ENCODE measurements at places on chromosomes 12 and 14. TPM values are rescaled to one million over a fixed set of nuclear protein-coding genes. Genes with fewer than 3 reads are reported as not detected.

The SLC22A17 gene
- total RNA-seq, result 8.1 TPM

The ARMH4 gene
- total RNA-seq, result 10.7 TPM

The GARIN6 gene
- not detected for total RNA-seq

The CCDC184 gene
- total RNA-seq, result 0.22 TPM

The KIF5A gene
- 0.50 TPM for total RNA-seq

The ASB2 gene
- total RNA-seq, result 1.2 TPM

The ESRRB gene
- total RNA-seq, result not detected

The C3AR1 gene
- 0.12 TPM for total RNA-seq

The LALBA gene
- not detected for total RNA-seq

The PLEKHG7 gene
- not detected for total RNA-seq

The RHNO1 gene
- 20.6 TPM for total RNA-seq

The TTC6 gene
- total RNA-seq, result under 0.01 TPM

The CPSF2 gene
- 76.7 TPM for total RNA-seq
